AG09309 (cell line): ENCODE measurements at places on chromosomes 1 and 21.

DNA sequence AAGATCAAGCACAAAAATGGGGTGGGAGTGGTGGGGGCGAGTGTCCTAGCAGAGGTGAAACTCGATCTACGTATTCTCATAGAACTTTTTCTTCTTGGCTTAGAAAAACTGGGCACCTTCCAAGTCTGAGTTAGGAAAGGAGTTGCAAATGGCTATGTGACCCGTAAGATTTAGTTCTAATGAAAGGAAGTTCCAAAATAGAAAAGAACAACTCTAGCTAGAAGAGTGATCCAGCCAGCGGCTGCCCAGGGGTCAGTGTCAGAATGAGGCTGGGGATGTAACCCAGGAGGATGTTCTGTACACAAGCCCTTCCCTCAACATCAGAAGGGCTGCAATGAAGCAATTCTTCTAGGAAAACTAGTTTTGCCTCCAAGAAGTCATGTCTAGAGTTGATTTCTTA, 5.2 kb downstream of the MTARC1 start:
- no peak for DNase-seq

- DNase-seq: no peak
Measured at GRCh38 chr1:239269706-239270105, 116.7 kb upstream of the CHRM3 start.

DNA sequence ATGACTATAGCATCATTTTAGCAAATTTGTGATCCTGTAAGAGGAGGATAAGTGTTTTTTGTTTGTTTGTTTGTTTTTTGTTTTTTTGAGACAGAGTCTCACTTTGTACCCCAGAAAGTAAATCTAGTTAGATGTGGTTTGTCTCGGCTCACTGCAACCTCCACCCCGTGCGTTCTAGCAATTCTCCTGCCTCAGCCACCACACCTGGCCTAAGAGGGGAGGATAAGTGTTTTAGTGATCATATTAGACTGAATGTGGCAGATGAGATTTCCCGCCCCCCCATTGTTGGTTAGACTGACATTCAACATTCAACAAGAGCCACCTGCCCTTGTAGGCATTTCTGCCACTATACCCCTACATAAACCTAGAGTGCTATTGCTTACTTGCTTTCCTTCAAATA, 98.5 kb downstream of the OSBPL9 start:
- DNase-seq: no peak

DNA sequence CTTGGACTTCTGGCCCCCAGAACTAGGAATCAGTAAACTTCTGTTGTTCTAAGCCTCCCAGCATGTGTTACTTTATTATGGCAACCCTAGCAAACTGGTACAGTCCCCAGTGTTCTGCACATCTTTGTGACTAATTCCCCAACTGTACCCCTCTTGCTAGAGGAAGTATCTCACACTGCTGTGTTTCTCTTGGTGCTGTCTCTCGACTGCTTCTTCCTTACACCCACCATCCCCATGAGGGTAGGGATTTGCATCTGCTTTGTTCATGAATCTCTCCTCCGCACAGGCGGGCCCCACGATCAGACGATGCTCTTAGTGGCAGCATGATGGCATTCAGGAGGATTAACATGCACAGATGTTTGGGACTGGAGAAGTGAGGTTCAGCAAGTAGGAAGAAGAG, 46.7 kb downstream of the CLIC6 start:
- no peak for DNase-seq

DNA sequence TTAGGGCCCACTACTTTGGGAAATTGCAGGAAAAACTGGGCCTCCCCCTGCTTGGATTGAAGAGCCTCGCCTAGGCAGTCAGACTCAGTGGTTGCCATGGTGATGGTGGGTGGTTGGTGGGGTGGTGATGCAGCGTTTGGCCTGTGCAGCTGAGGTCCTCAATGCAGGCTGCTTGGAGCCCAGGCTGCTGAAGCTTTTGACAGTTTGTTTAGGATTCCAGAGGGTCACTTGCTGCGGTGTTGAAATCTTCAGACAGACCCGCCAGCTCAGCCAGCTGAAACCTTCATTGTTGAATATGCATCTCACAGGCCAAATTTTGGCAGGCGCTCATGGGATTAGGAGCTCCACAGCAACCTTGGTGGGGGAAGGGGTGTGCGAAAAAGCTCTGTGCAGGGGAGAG, 67.9 kb downstream of the CACNA1E start:
- no peak for DNase-seq

DNA sequence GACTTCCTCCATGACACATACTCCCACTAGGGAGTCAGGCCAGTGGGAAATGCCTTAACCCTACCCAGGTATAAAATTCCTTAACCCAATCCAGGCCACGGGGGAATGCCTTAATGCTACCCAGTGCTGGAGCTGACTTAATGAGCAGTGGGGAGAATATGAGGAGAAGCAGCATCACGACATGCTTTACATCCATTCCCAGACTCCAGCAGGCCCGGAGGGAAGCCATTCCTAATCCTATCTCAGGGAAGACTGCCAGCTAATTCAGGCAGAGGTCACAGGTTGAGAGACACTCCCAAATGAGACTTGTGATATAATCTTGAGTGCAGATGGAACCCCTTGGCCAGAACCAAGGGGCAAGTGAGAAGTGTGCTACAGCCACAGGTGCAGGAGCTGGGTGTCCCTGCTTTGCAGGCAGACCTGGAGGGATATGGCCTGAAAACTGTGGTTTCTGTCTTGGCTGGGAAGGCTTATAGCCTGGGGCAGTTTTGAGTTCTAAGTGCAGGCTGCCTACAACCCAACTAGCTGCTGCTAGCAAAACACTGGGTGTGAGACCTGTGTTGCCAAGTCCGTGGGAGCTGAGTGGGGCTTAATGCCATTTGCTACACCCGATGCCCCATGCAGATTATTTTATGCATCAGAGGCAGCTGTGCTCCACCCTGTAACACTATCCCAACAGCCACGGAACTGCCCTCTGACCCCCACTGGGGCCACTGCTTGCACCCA, 45.1 kb upstream of the GUCA2A start:
- no peak for DNase-seq

GRCh38 chr1:11414926-11415538, 63.9 kb upstream of the DISP3 start:
- DNase-seq: no peak
